ENCODE measurements at places on chromosomes 5 and 9.

DNA sequence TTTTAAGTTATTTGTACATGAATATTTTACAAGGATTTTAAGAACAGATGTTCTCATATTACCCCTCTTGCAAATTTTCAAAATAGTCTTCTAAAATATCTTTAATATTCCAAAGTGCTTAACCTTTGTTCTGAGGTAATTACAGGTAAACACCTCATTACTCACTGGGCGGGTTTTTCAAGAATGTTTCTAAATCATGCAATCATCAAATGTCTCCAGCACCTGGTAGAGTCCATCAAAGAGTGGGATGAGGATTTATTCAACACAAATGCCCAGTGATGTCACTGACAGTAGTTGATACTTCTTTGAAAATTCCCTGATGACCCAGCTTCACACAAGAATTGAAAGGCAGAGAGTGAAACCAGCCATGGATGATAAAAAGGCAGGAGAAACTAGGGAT lies 114.4 kb downstream of the SEC61B start:
- DNase-seq: no peak

DNA sequence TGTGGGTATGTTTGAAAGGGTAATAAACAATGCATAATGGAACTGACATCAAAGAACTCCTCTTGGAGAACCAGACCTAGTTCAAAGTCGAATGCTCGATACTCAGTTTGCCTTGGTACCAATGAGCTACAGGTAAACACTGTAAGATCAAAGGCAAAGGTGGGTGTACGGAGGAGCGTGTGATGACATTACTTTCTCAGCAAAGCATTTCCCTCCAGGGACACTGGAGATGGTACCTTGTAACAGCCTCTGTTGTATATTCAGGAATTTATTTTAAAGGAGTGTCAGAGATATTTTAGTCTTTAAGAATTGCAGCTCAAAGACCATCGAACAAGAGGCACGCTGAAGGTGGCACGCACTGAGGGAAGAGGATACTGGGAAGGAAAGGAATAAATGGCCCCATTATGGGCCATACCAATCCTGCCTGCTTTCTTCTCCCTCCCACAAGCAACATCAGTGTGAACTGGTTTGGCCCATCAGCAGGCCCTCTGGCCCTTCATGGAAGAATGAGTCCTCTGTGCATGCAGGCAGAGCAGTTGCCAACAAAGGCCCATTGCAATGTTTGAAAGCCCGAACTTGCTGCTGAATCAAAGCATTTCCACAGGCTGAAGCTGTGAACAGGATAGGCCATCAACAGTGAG lies 410.2 kb downstream of the ACTL7B start:
- no peak for DNase-seq

DNA sequence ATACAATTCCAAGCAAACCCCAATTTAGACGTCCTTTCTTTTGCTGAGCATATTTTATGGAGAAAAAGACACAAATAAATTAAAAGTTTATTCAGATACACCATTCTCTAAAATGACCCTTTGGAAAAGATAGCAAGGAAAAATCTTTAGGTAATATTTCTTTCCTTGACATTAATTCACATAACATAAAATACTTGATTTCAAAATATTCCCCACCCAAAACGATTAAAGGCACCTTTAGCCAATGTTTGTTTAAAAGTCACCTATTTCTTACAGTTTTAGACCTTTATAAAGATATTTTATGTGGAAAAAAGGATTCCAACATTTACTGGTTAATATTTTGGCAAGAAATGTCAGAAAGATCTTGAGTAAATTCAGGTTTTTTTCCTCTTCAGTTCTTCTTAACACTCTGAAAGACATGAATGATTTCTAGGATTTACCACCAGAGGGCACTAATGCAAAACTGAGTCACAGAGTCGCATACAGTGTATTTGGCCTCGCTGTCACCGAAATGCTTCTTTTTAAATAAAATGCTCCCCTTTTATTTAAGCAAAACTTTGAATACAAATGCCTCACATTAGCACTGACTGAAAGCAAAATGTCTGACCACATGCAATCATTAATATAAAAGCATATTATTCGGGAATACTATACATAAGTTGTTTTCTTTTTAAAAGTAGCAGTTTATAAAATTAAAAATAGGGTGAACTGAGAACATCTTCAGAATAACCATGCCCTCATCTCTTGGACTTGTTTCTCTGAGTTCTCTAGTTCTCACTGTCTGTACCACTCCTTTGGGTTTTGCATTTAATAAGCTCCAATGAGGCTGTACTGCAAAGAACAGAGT lies 122.5 kb downstream of the SLC1A3 start:
- peak; percentile 36 for DNase-seq

DNA sequence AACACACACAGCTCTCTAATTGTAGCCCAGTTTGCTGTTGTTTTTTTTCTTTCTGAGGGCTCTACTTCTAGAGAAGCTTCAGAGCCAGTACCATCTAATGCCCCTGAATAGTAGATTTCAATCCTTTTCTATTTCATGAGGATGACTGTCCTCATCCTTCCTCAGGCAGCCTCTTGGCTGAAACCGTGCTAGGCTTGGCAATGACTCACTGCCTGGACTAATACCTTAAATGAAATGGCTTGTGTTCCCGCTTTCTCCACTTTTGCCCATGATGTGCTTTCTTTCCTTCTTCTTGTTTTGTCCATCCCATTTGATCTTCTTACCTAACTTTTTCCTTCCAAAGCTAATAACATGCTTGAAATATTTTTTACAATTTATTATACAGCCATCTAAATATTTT lies 80.1 kb downstream of the ITGA1 start:
- no peak for DNase-seq

DNA sequence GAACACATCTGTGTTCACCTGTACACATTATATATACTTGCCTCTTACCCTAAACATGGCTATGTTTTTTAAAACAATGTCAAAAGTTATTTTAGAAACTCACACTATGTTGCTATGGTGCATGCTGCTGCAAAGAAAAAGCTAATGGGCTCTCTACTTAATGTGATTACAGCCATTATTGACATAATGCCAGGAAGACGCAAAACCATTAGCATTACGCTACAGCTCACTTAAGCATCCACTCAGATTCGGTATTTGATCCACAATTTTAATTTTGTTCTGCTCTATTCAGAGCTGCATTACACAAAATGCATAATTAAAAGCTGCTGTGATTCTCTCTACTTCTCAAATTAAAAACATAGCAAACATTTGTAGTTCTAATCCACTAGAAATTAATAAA lies 395.2 kb downstream of the BNC2 start:
- DNase-seq: no peak

- DNase-seq: no peak
Measured at GRCh38 chr5:121019106-121019505, 555.0 kb downstream of the PRR16 start.

DNA sequence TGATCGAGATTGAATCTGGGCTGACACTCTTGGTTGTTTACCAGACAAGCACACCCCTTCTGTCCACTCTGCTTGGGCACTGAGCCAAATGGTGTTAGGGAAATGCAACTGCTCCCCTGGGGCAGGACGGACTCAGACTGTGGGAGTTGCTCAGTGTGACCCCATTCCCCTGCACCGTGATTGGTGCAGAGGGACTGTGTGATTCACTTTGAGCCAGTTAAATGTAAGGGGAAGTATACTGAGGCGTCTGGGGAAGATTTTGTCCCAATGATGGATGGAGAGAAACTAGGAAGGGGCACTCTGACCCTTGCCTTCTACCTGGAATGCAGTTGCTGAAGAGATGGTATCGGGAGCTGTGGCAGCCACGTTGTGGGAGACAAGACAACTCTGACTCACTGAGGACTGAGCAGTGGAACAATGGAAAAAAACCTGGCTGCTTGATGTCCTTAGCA lies 196.0 kb upstream of the ANKRD55 start:
- no peak for DNase-seq

DNA sequence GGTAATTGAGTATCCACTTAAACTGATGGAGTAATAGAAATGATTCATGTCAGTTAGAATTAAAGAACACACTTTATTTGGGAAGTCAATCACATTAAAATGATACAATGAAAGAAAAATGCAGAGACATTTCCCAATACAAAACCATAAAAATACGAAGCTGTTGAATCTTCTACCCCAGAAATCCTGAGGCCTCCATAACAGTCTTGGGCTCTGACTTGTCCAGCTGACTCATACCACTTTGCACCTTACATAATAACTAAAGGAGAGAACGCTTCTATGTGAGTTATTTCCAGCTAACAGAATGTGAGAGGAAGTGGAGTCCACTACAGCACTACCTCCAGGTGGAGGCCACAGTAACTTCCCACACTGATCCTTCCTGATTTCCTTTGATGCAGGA lies 305.0 kb downstream of the MRPS30 start:
- DNase-seq: no peak

GRCh38 chr5:81850501-81851357 lies 99.8 kb upstream of the SSBP2 start:
- no peak for DNase-seq

Data from D721Med (cell line).